ENCODE measurements at places on chromosomes 12 and 14.
A peak's percentile ranks its signal among the peaks of the same experiment; 100 is the strongest.

DNA sequence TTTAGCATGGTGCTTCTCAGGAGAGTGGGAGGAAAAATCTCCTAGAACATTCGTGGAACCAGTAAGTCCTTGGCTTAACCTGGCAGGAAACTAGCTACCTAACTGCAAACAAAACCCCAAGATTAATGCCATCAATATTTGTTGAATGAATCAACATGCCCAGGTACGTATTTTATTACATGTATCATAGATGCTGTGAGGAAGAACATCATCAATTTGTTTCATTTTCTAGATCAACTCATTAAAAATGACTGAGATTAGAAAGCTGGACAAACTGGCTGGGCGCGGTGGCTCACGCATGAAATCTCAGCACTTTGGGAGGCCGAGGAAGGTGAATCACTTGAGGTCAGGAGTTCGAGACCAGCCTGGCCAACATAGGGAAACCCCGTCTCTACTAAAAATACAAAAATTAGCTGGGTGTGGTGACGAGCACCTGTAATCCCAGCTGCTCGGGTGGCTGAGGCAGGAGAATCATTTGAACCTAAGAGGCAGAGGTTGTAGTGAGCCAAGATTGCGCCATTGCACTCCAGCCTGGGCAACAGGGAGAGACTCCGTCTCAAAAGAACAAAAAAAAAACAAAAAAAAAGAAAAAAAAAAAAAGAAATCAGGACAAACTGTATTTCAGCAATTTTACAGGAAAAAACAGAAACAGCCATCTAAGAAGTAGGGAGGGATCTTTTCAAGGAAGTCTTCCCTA is 88.7 kb downstream of the NTN4 start:
- no peak for DNase-seq

DNA sequence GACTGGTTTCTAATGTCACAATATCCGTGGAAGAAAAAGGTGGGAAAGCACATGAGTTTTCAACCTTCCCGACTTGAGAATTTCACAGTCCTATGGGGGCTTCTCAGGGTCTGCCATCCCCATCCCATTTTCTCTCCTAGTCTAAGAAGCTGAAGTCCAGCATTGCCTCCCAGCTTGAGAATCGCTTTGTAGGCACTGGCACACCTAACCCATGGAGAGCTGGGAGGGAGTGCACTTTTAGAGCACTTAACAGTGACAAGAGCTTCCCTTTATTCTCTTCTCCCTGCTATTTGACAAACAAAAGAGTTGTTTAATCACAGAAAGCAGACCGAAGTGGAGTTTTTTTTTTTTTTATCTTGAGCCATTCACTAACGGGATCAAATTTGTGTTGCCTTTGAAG is 22.8 kb upstream of the SRRM4 start:
- no peak for DNase-seq

DNA sequence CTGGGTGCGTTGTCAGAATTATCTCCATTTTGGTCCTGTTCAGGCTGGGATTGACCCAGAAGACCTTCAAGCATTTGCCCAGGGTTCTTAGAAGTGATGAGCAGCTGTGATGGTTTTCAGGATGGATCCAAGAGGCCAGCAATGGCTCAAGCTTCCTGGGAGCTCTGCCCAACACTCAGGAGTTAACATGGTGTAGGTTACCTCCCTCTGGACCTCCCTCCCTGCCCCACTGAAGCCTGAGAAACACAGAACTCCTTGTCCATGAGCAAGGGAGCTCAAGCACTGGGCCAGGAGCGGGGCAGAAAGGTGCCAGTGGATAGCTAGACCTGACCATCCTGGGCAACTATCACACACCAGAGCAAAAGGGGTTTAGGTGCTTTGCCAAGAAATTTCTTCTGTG is 148.4 kb upstream of the FKBP4 start:
- no peak for DNase-seq

DNA sequence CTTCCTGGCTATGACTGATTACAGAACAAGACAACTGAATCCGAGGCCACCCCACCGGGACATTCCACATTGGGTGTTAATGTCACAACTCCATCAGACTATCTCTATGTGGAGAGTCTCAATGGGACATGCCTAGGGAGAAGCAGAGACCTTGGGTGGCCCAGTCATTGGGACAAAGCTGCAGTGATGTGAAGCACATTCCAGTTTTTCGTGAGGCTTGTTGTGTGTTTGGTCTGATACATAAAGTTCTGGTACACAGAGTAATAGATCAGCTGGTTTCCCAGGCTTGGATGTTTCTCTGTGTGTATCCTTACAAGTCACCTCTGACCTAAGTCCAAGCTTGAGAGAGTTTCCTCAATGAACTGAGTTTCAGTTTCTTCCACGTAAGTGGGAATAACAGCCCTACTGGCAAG is 42.3 kb downstream of the CPM start:
- DNase-seq: no peak

DNA sequence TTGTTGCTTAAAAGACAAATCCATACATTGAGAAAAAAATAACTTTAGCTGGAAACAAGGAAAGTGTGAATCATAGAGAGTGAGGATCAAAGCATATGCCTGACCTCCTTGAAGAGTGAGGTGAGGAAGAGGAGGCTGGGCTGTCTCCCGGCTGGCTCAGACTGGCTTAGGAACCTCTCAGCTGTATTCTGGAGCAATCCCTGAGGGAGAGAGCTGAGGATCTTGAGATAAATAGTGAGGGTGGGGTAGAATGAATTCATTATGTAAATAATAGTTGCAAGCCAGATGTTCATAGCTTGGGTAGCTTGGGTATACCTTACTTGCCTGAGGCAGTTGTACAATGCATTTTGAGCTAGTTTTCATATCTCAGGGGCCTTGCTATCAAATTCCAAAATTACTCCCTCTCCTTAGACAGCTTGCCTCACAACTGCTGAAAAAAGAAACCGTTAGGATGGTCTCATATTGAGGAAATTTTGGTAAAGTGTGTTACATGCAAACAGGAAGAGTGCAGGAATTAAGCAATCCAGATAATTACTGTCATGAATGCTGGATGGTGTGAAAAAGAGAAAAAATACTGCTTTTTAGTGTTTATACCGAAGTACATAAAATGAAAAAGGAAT is 30.5 kb upstream of the SLC15A5 start:
- DNase-seq: no peak

DNA sequence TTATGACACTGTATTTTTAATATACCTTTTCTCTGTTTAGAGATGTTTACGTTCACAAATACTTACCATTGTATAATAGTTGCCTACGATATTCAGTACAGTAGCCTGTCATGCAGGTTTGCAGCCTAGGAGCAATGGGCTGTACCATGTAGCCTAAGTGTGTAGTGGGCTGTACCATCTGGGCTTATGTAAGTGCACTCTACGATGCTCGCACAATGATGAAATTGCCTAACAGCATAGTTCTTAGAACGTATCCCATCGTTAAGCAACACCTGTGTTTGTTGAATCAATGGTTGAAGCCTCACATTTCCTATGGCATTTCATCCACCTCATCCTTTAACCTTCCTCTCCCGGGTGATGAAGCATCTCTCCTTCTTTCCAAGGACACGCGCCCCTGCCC is 12.5 kb upstream of the EML1 start:
- no peak for DNase-seq

GRCh38 chr14:50823762-50824636 is 7.0 kb downstream of the NIN start:
- DNase-seq: no peak

- no peak for DNase-seq
These were observed 3.8 kb downstream of the PSMB5 start for GRCh38 chr14:23030936-23031335.

DNA sequence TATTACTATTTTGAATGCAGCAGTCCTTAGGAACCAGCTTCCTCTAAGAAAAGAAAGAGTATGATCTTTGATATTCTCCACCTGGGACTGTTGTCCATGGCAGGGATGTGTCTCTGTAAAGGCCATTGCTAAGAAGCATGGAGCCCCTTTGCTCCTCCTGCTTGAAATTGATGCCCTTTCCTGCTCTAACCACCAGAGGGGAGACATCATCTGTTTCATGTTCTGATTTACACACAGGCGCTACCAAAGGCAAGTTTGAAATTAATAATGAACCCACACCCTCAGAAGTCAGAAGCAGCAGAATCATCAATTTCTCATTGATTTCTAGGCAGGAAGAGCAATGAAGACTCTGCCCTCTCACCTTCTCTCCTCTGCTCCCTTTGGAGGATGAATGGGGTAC is 253.8 kb downstream of the RMST start:
- DNase-seq: no peak

DNA sequence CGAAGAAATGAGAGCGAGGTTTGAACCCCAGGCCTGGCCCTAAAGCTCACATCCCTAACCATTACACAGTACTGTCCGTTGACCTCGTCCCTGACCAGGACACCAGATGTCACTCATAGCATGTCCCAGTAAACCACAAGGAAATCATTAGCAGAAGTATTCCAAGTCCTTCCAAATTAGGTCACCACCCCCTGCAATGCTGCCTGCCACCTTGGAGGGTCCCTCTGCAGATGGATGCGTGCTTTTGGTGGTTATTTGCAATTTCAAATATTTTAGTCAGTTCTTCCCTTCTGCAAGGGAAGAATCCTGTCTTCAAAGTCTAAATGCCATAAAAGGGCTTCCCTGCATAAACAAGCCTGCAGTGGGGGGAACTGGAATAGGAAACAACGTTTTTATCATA is 71.3 kb downstream of the CLMN start:
- no peak for DNase-seq

- DNase-seq: peak; percentile 66
These were observed 6.6 kb downstream of the BRF1 start for GRCh38 chr14:105294142-105294597.

DNA sequence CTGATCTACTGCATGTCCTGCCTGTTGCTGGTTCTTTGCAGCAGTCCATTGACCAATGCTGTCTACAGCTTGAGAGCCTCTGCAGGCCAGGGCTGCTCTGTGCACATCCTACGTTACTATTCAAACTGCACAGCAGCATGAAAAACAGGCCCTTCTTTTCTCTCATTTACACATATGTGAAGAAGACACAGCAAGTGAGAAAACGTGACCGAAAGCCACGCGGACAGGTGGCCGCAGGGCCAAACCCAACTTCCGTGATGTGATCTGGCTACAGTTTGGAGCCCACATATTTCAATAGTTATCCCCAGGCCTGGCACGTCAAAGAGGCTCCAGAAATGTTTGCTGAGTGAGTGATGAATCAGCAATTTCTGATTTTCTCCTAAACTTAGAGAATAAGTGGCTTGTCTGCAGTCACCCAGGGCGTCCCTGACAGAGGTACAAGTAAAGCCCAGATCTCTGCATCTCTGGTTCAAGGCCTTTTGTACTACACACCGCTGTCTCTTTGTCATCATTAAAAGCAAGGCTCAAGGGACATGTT is 17.9 kb upstream of the TCL1B start:
- DNase-seq: no peak

GRCh38 chr14:105139831-105140239 is 28.7 kb downstream of the JAG2 start:
- DNase-seq: no peak

DNA sequence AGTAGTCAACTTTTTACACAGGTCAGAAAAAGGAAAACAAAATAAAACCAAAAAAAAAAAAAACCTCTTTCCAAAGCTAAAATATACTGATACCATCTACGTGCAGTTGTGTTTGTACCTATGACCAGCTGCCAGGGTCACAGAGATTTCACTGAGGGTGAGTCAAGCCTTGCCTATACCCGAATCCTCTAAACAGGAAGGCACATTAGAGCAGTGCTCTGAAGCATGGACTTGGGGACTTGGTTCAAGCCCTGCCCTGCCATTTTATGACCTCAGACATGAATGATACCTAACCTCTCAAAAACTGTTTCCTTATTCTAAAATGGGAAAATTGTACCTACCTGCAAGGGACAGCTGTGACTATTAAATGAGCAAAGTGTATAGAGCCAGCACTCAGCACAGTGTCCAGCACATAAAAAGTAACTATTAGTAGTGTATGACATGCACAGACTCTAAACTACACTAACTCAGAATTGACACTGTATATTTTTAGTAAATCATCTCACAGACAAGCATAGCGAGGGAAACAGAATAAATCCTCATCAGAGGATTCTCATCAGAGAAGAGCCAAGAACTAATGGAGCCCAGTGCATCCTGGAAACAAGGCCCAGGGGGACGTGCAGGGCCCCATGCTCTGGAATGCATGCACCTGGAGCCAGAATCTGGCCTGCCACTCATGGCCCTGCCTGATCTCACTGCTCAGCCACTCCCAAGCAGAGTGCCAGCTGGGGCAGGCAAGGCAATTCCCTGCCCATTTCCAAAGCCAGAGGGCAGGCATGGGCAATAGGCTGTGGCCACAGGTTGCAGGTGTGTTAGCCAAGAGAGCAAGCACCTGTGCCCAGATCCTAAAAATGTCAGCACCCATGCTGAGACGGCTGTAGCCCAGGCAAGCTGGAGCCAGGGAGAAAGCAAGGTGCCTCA is 57.0 kb downstream of the NT5DC3 start:
- DNase-seq: no peak

DNA sequence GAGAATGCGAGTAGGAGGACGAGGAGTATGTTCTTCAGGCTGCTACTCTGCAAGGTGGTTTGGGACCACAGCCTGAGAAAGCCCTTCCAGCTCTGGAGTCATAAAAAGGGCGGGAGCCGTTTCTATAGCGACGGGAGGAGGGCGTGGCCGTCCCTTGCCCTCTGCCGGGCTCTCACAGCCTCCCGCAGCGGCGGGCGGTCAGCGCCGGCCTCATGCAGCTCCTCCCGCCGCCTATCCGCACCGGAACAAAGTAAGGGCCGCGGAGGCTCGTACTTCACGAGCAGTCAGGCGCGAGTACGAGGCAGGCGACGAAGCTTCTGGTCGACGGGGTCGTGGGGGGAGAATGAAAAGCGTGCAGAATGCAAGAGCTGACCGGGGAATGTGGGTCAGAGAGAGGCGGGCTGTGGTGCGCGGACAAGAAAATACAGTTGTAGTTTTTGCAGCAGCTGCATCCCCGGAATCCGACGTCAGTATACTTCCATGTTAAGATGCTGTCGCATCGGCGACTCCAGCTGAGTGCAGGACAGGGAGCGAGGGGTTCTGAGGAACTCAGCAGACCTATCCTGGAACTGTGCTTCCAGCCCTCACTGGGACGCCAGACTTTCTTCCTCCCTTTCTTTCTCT is at the start of gene DYRK4:
Gene DYRK4, plus strand, starts transcription at position 175 of the 624 bp plus-strand sequence. Its CDS starts 38 bp downstream, at position 213.
- peak; percentile 41 for DNase-seq

DNA sequence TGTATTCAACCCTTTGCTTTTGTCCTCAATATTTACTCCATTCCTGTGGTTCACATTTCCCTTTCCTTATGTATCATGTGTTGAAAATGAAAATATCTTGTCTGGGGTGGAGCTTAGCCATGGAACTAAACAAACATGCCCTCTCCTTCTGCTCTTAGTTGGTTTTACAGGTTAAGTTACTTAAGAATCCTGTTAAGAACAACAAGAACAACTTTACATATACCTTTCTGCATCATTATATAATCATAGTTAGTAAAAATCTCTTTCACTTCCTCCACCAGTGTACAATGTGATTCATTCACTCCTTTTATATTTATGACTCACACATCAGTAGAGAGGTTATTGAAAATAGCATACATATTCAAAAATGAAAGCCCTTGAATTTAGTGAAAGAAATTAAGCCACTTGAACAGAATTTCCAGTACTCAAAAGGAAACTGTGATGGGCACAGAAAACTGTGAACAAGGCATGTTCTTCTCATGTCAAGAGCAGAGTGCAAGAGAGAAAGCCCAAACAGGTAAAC is 307.7 kb downstream of the CCDC91 start:
- DNase-seq: no peak

GRCh38 chr12:27822076-27822712 is 42.2 kb upstream of the MANSC4 start:
- DNase-seq: peak; percentile 74

All from stimulated activated CD8-positive, alpha-beta memory T cell treated with anti-CD3 and anti-CD28 coated beads, Interleukin-4, amount 100 ng/mL, for 48 hours (primary cell).